ENCODE measurements at places on chromosomes 5 and 9. TPM values are rescaled to one million over a fixed set of nuclear protein-coding genes. Genes with fewer than 3 reads are reported as not detected.

DNA sequence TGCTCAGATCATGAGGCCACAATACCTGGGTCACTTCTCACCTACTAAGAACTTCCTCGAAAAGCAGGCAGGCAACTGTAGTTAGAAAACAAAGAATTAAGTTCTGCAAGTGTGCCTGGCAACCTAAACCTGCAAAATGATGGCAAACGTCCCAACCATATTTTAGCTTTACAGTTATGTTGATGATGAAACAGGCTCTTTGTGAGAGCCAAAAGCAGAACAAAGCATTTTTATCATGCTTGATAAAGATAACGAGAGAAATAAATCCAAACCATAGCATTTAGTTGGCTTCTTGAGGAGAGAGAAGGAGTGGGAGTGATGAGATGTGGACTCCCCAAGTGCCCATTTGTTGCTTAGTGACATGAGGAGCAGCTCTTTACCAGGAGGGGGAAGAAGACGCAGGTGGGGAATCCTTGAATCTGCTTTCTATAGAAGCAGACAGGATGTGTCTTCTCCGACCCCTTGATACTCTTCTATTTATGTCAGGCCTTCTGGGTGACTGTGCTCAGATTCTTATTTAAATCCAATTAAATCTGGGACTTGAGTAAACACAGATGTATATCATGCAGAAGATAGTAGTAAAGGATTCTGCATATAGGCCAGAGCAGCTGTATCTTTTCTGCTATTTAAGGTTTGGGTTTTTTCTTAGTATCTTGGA is 221.2 kb downstream of the TMEM167A start:
- ATAC-seq = no peak

The PCDHGA3 gene
- total RNA-seq = not detected

DNA sequence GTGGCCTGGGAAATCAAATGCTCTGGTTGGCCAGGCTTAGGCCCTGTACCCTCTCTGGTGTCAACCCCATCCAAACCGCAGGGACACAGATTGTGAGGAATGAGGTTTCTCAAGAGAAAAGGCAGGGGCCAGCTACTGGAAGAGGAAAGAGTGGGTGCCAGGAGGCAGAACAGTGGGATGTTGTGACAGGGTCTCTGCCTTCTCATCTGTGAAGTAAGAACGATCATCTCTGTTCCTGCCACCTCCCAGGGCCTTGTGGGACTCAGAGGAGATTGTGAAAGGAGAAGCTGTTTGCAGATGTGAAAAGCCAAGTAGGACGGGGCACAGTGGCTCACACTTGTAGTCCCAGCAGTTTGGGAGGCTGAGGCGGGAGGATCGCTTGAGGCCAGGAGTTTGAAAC is 22.8 kb upstream of the RPL26L1 start:
- no peak for ATAC-seq

The GPRIN1 gene
- 4.8 TPM for total RNA-seq

GRCh38 chr9:6330958-6331634 is 2.9 kb downstream of the TPD52L3 start:
- ATAC-seq = no peak

GRCh38 chr5:174935854-174936474 is 211.6 kb downstream of the MSX2 start:
- ATAC-seq = peak; percentile 43

The DMXL1 gene
- 36.0 TPM for total RNA-seq

DNA sequence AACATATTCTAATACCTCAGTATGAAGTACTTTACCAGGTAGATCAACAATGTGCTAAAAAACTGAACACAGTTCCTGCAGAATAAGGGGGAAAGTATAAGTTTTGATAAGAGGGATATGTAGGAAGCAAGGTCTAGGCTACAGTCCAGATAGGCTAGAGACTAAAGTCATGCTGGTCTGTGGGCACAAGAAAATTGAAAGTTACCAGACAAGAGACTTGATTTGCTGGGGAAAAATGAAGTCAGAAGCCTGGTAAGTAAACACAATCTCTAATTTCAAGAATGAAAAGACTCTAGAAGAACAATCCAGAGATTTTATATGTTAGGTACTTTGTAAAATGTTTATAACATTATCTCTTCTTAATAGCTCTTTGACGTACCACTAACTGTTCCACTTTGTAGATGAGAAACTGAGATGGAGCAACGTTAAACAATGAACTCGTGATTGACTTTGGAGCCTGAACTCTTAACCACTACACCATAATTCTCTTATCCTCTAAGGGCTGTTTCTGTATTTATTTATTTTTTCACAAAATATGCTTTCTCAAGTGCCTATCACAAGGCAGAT is 19.5 kb downstream of the ADAMTS6 start:
- no peak for ATAC-seq

The ADAM19 gene
- total RNA-seq = 145 TPM

The RFESD gene
- total RNA-seq = 9.3 TPM

The CHSY3 gene
- not detected for total RNA-seq

The GOLPH3 gene
- total RNA-seq = 51.7 TPM

The AJM1 gene
- 12.9 TPM for total RNA-seq

- no peak for ATAC-seq
Observed at GRCh38 chr9:27192291-27192960, 83.4 kb downstream of the TEK start.

GRCh38 chr5:6581559-6582426 is 51.1 kb downstream of the NSUN2 start:
- ATAC-seq = no peak

- ATAC-seq = no peak
Observed at GRCh38 chr5:145557345-145557744, 277.8 kb downstream of the PRELID2 start.

Measured in activated T-helper 17 cell treated with anti-CD3 and anti-CD28 coated beads, Interleukin-2, amount 50 U/mL, for 72 hours (primary cell).